Jurkat, Clone E6-1 (cell line): ENCODE measurements at places on chromosomes 3 and 15.

- DNase-seq = no peak
These were observed 14.8 kb downstream of the TNK2 start for GRCh38 chr3:195893516-195893915.

- DNase-seq = no peak
These were observed 18.7 kb downstream of the SLC33A1 start for GRCh38 chr3:155835341-155836071.

DNA sequence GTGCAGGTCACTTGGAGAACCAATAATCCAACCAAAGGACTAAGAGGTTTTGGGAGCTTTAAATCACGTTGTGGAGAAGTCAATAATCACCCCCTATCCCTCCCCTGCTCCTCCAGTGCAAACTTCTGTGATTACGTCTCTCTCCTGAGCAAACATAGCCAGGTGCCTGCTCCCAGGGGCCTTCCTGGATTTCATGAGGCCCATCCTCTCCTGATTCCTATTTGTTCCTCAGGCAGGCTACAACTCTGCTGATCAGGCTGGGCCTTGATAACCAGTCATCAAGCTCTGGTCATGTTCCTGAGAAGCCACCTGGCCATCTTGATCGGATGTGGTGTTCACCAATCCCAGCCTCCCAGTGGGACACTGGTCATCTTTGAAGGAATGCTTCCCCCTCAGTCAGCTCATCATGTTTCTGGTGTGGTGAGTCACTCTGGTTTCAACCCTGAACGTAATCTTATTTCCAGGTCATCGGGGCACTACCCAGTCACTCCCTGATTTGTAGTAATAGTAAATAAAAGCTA is 2.9 kb upstream of the ZNF710 start:
- DNase-seq = no peak

DNA sequence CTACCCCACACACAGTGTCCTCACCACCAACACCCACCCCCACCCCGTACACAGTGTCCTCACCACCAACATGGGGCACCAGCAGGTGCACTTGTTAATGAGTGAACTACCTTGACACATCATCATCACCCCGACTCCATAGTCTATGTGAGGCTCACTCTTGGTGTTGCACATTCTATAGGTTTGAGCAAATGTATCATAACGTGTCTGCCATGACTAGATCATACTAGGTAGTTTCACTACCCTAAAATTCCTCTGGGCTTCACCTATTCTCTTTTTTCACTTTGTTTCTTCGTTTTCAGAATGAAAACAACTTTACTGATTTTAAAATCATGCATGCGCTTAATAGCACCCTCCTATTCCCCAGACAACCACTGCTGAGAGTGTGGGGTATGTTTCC is 102.6 kb upstream of the SLC6A6 start:
- DNase-seq = no peak

DNA sequence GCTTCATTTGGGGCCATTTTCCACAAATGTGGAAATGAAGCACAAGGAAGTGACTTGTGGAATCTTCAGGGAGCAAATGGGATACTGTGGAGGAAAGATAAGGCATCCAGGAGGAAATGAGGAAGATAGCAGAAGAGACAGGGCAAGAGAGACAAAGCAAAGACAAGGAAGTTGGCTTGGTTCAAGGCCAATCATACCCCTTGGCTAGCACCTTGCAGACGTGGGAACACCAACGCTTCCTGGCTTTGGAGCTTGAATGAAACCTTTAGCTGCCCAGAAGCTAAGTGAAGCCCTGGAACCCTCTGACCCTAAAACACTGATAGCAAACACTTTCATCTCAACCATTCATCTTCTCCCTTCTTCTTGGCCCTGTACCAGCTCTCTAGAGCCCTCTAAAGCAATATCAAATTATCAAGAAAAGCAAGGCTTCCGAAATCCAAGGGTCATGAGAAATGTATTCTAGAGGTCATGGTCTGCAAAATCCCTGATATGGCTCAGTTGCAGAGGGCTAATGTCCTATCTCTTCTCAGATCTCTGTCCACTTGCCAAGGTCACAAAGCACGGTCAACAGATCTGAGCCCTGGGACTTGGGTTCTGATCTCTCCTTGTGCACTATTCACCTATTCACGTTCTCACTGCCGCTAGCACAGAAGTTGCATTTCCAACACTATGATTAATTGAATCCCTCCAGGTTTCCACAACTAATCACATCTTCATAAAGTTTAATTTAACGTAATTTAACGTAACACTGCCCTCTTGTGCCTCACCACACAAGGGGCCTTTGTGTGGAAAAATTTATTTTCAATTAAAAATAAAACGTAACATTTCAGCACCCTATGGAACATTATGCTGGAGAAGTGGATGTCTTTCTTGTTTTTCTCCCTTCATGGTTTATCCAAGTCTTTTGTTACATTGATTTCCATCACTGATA is 557.6 kb upstream of the ADAMTS9 start:
- DNase-seq = no peak

- no peak for DNase-seq
These were observed 533.4 kb downstream of the NTRK3 start for GRCh38 chr15:87722941-87723691.
